ENCODE measurements at places on chromosomes 6 and 20.

DNA sequence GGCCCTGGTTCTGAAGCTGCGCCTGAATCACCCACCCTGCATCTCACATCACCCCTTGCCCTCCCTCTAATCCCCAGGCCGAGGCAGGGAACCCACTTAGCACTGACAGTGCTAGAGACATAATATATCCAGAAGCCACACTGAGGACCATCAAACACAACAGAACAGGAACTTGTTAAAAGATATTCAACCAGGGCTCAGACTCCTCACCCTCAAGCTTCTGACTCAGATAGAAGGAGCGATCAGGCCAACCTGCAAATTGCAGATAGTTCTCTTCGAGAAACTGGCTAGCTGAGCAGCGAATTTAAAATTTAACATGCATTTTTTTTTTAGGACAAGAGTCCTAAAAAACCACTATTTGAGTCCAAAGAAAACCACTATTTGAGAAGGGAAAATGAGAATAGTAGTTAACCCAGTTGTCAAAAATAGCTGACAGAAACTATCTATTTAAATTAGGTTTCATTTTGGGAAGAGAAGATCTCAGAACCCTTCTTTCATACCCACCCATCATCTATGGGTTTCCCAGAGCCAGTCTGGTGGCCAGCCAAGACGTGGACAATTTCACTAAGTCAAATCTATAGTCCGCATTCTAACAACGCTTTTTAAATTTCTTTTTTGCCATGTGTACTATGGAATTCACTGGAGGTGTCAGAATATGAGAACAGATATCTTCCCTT is 95.6 kb downstream of the OPRM1 start:
- DNase-seq: no peak

DNA sequence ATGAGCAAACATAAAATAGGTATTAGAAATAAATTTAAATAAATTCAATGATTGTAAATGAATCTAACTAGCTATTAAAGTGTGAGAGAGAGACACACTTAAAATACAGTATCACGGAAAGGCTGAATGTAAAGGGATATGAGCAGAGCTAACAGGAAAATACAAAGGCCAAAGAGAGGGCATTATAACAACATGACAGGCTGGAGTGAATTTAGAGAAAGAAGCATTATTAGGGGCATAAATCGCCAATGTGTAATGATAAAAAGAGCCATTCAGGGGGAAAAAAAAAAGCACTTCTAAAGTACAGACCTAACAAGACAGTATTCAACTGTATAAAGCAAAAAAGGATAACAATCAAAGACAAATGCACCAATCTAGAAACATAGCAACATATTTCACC is 28.1 kb downstream of the DACT2 start:
- DNase-seq: no peak

DNA sequence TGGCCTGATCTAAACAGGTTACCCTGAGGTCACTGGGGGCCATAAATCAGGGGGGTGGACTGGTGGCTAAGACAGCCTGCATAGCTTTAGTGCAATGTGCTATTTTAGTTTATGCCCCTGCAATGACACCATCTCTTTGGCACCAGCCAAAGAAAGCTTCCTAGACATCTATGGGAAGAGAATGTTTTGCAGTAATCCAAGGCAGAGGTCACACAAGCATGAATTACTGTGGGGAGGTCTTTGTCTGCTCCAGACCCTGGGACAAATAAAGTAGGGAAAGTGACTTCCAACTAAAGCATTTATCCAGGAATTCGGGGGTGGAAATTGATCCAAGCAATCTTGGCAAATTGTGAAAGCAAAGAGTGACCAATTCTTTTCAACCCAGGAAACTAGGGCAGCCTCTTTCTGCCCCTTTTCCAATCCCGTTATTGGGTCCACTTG is 5.3 kb downstream of the RIPOR2 start:
- DNase-seq: no peak

GRCh38 chr6:26525838-26526237 is 12.3 kb upstream of the HMGN4 start:
- DNase-seq: no peak

DNA sequence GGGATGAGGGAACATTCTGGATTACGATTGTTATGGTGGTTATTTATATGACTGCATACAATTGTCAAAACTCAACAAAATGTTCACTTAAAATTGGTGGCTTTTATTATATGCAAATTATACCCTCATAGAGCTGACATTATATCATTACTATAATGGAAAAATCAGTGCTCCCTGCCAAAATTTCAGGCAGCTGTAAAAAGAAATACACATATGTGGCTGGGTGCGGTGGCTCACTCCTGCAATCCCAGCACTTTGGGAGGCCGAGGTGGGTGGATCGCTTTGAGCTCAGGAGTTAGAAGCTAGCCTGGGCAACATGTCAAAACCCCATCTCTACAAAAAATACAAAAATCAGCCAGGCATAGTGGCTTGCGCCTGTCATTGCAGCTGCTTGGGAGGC is 75.8 kb upstream of the SULF2 start:
- DNase-seq: no peak

DNA sequence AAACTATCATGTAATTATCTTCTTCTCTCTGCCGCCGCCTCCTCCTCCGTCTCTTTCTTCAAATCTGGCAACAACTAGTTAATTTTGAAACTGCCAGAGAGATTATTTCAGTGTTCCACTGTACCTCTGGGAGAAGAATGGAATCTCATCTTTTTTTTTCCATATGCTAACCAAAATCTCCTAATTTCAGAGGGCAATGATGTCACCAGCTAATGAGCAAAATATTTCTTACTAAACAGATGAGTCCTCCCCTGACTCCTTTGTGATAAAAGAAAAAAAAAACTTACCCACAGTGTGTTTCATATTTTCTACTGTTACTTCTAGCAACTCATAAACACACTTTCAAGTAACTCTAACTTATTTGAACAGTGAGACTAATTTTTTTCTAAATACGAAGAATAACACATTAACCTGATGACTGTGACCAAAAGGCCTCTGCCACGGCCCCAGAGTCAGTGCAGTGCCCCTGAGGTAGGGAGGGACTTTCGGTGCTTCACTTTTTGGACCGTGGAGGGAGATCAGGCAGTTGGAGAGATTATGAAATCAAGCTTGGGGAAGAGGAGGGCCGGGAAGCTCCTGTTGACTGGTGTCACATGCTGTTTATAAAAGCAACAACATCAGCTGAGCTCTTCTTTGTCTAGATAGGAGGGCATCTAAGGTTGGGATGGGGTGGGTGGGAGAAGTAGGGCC is 159.6 kb downstream of the SASH1 start:
- no peak for DNase-seq

DNA sequence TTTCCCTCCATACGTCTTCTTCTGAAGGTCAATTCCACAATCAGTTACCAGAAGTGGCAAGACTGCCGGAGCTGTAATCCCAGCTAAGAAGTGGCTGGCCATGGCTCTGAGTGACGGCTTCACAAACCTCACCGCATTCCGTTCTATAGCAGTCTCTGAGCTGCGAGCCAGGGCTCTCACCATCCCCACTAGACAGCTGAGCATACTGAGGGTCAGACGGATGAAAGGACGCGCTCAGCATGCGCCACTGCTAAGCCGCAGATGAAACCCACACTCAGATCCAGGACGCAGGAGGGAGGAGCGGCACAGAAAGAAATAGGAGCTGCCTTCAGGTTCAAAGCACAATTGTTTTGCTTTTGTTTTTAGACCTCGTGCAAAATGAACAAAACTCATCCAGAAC is 97.9 kb downstream of the ANKRD60 start:
- no peak for DNase-seq

DNA sequence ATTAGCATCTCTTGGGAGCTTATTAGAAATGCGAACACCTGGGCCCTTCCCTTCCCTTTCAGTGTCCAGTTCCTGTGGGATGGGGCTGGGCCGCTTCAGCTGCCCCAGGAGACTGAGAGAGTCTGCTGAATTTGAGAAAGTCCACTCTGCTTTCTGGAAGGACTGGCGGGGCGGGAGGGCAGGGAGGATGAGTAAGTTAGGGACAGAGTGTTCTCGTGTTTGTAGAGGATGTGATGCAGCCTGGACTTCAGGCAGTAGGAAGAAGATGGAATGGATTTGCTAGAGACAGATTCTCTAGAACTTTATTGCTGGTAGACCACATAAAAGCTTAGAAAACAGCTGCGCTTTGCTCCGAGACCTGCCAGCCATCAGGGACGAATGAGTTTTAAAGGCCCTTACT is 1.1 kb upstream of the TULP4 start:
- DNase-seq: no peak

- DNase-seq: no peak
Observed at GRCh38 chr6:452301-453067, 60.9 kb downstream of the IRF4 start.

GRCh38 chr6:73004861-73005260 is 220.4 kb downstream of the KHDC1L start:
- DNase-seq: no peak

DNA sequence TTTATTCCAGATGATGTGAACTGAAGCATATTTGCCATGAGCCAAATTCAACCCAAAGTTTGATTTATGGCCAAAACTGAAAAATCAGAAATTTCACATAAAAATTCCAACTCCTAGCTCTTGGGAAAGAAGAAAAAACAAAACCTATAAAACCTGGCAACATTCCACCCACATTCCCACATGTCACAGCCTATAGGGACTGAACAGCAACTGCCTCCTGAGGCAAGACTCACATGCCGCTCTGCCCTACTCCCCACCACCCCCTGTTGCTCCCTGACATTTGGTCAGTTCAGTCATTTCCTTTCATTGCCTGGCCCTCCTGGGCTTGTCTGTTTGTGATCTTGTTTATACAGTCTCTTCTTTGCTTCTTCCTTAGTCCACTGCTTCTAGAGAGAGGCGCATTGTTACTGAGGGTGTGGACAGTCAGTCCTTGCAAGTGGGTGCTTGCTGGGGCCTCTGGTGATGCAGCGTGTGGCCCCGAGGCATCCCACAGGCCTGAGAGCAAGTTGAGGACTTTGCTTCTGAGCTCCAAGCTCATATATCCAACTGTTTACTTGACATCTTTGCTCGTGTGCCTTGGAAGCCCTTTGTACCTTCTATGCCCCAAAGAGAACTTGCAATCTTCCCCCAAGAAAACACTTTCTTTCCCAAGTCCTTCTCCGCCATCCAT is 31.4 kb downstream of the NFATC2 start:
- DNase-seq: no peak

DNA sequence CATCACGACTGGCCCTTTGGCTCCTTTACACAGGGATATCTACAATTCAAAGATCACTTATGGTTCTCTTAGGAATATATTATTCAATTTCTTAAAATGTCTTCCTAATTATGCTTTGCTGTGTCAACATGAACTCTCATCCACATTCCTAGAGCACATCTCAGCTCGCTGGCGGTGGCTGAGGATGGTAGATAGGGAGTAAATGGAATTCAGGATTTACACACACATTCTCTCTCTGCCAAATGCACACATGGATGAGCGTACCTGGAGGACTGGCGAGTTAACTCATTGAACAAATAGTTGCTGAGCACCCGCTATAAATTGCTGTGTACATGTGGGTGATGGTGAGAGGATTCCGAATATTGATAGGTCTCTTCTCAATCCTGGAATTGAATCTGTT is 4.8 kb upstream of the MRPS10 start:
- DNase-seq: no peak

DNA sequence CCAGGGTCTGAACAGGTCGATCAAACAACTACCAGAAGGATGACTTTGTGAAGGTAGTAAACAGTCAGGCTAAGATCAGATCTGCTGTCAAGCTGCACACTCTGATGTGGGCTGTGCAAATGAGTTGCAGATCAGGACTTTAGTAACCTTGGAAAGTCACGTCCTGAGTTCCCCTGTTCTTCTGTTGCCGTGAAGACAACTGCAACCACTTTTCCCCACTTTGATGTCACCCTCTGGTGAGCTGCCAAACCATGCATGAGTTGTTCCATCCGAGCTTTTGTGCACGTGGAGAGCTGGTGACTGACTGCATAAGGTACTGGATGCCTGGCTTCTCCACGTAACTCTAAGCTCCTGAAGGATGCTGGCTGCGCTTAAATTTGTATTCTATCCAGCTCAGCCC is 111.0 kb downstream of the CD83 start:
- no peak for DNase-seq

DNA sequence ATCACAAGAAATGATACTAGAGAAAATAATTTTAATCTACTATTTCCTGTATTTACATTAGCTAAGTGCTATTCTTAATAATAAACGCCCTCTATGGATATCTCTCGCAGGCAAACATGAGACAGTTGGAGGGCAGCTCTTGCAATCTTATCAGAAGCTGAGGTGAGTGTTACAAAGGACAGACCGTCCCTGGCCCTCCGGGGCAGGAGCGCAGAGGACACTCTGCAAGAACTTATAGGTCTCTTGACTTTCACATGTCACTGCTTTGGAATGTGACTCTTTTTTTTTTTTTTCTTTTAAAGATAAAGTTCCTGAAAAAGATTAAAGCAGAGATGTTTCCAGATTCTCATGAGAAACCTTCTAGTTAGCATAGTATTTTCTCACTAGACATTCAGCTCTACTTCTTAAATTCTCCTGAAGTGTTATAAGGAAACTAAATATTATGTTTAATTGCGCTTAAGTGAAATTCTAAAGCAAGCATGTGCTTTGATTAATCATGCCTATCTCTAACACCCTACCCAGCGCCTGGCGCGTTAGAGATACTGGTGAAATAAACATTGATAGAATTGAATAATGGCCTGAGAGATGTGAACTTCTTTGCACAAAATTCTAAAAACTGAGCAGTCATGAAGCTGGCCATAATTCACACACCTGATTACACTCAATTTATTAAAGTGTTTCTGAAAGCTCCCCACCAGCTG is 57.4 kb downstream of the SYTL3 start:
- DNase-seq: no peak

- DNase-seq: no peak
Observed at GRCh38 chr6:142794424-142794823, 150.6 kb downstream of the HIVEP2 start.

- DNase-seq: no peak
Observed at GRCh38 chr6:9139746-9140145, 704.4 kb upstream of the SLC35B3 start.

DNA sequence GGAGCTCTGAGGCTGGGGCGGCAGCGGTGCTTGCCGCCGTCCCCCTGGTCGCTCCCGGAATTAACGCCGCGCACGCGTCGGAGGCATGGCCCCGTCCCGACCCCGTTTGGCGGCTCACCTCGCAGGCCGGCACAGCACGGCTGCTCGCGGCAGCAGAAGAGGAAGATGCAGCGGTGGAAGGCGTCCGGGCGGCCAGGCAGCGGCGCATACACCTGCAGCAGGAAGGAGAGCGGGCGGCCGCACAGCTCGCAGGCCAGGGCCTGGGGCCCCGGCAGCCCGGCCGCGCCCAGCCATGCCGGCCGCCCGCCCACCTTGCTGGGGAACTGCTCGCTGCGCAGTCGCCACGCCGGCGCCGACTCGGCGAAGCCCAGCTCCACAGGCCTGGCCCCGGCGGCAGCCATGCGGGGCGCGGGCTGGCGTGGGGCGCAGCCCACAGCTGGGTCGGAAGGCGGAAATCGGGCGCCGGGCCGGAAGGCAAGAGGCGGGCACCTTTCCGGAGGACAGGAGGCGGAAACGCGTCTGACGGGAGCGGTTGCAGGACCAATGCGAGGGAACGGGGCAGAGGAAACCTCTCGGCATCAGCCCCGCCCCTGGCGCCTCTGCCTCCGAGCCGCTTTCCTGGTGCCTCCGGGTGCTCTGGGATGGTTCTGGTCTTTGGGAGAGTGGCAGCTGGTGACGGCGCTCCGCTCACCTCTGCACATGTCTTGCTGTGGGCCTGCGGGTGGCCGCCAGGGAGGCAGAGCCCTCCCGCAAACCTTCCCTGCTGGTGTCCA is at the start of gene PDCD2:
Gene PDCD2, minus strand, starts transcription at position 457 of the 773 bp plus-strand sequence. Its CDS starts 56 bp downstream, at position 401.
- peak; percentile 80 for DNase-seq
